Mammary epithelial cell (primary cell): ENCODE measurements at places on chromosomes 5 and 9. TPM values are rescaled to one million over a fixed set of nuclear protein-coding genes. Genes with fewer than 3 reads are reported as not detected.

Gene CCDC180
- total RNA-seq, result 1.3 TPM

Gene BRINP1
- total RNA-seq, result 3.3 and 5.7 TPM in 2 replicates

Gene CDO1
- 1.8 TPM for total RNA-seq

Gene LHX2
- total RNA-seq, result not detected in 2 replicates

Gene ZNF366
- not detected in 2 replicates for total RNA-seq

Gene OSMR
- total RNA-seq, result 111 TPM

Gene THG1L
- 9.7 and 13.5 TPM in 2 replicates for total RNA-seq

Gene RNF183
- not detected in 2 replicates for total RNA-seq

Gene RANBP6
- total RNA-seq, result 23.3 TPM

Gene TSSK1B
- total RNA-seq, result 3.8 TPM

Gene INSYN2B
- 2.0 TPM for total RNA-seq

Gene SPAAR
- not detected in 2 replicates for total RNA-seq

Gene SHOC1
- total RNA-seq, result 0.05 and 0.07 TPM in 2 replicates

Gene SLC22A5
- total RNA-seq, result 11.5 TPM

Gene PSAT1
- 369 TPM for total RNA-seq

Gene LCN2
- 20.0 and 62.1 TPM in 2 replicates for total RNA-seq

Gene SOHLH1
- total RNA-seq, result not detected

Gene CDHR2
- under 0.01 TPM for total RNA-seq

Gene NUTM2G
- total RNA-seq, result not detected

Gene GNE
- total RNA-seq, result 16.5 TPM

Gene ADAMTS2
- 0.33 TPM for total RNA-seq

Gene TRPM3
- total RNA-seq, result 0.17 TPM

Gene UNC13B
- 22.3 TPM for total RNA-seq

Gene EQTN
- total RNA-seq, result not detected in 2 replicates

Gene PCDHAC2
- total RNA-seq, result 5.8 and 13.1 TPM in 2 replicates

Gene LRRC19
- not detected in 2 replicates for total RNA-seq

Gene AFAP1L1
- total RNA-seq, result 22.7 and 23.2 TPM in 2 replicates

Gene NMUR2
- not detected for total RNA-seq

Gene HMCN2
- total RNA-seq, result 0.08 and 0.14 TPM in 2 replicates

Gene OGN
- not detected for total RNA-seq
